ENCODE measurements at places on chromosomes 3 and 15.

GRCh38 chr3:168080499-168081170 is 15.1 kb downstream of the GOLIM4 start:
- no peak for DNase-seq

DNA sequence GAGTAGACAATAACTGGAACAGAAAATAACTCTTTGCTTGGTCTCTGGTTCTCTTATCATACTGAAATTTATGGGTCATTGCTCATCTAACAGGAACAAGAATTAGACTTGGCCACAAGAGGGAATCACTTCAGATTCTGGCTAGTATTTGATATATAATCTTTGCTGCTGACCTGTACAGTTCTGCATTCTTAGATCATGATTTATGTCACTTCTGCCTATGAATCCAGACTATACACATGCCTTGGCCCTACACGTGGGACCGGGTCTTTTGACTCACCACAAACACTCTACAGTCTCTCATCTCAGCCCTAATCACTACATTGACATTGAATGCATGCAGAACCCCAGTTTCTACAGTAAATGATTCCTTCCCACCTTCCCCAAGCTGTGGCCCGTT is 162.5 kb upstream of the SOX2 start:
- no peak for DNase-seq

GRCh38 chr3:10498271-10498670 is 7.1 kb downstream of the ATP2B2 start:
- no peak for DNase-seq

- DNase-seq: no peak
Observed at GRCh38 chr15:80210611-80211573, 41.1 kb downstream of the CTXND1 start.

- no peak for DNase-seq
Observed at GRCh38 chr15:36498916-36499315, 80.5 kb upstream of the CDIN1 start.

GRCh38 chr3:138234401-138235179 is 47.5 kb downstream of the ARMC8 start:
- peak; percentile 8 for DNase-seq

- DNase-seq: peak; percentile 25
Observed at GRCh38 chr3:149340310-149340933, 7.0 kb upstream of the TM4SF18 start.

DNA sequence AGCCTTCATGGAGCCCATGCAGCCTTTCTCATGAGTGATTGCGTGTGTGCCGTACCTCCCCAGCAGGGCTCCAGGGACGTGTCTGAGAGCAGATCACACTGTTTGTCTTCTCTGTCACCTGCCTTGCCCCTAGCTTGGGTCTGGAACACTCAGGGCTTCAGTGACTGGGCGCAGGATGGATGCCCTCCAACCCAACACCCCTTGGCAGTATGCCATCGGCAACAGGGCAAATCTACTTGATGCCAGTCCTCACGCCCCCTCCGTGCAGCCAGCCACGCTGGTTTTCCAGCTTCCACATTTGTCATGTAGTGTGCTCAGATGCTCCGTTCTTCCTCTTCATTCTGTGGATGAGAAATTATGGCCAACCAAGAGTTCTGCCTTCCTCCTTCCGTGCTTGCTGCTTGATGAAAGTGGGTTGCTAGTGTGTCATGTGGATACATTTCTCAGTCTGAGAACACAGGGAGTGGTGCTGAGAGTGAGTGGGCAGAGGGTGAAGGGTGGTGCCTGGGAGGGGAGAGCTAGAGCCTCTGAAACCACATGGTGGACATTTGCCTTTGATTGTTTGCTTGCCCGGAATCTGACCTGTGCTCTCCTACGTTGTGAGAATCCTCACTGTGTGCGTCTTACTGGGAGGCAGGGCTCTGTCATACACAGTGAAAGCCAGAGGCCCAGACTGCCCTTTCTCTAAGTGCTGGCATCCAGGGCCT is 97.2 kb downstream of the FAM43A start:
- peak; percentile 21 for DNase-seq

DNA sequence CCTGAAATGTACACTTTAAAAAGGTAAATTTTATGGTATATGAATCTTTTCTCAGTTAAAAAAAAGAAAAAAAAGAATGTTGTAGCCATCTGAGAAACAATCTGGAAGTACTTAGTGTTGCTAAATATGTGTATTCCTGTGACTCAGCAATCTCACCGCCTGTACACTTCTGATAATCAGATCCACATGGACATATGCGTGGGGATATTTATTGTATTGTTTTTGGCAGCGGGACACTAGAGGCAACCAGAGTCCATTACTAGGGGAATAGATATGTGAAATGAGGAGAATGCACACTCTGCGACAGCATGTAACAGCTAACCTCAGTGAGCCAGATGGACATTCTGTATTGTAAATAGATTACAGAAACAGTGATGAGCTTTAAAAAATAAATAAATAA is 65.4 kb downstream of the AQP9 start:
- DNase-seq: peak; percentile 99
